Pancreas (tissue), 10 donors: ENCODE measurements at places on chromosomes 1 and 21. TPM values are rescaled to one million over a fixed set of nuclear protein-coding genes. Genes with fewer than 3 reads are reported as not detected.

The HCRTR1 gene
- total RNA-seq: not detected

The SIM2 gene
- total RNA-seq: not detected

The NAXE gene
- total RNA-seq: 36.8 TPM

The SLC22A15 gene
- 3.8 TPM for total RNA-seq

The RCSD1 gene
- total RNA-seq: 6.7 TPM

The SNRPE gene
- total RNA-seq: 40.8 TPM

- H3K4me1 ChIP-seq: no peaks in the 10 kb centered on the region
- DNase-seq: no peak
- no peak overlapping the region for H3K27ac ChIP-seq
- no peaks in the 10 kb centered on the region for H3K36me3 ChIP-seq
- H3K27me3 ChIP-seq: no peaks in the 10 kb centered on the region
- no peak overlapping the region for H3K4me3 ChIP-seq
Measured at GRCh38 chr1:168470901-168471431, 72.8 kb downstream of the XCL2 start.

- H3K4me1 ChIP-seq: no peaks in the 10 kb centered on the region
- DNase-seq: no peak
- H3K27me3 ChIP-seq: no peaks in the 10 kb centered on the region
- no peak overlapping the region for H3K4me3 ChIP-seq
- no peak overlapping the region for H3K27ac ChIP-seq
Measured at GRCh38 chr1:160009081-160009480, 22.7 kb downstream of the PIGM start.

GRCh38 chr21:43209575-43210453 lies 41.0 kb downstream of the CRYAA start:
- H3K36me3 ChIP-seq: no peaks in the 10 kb centered on the region
- H3K4me1 ChIP-seq: peaks cover 12% of the 10 kb centered on the region
- no peak for DNase-seq

- H3K27ac ChIP-seq: no peak overlapping the region
- DNase-seq: no peak
- no peaks in the 10 kb centered on the region for H3K27me3 ChIP-seq
- no peak overlapping the region for H3K4me3 ChIP-seq
Measured at GRCh38 chr1:6054596-6054995, 8.9 kb downstream of the KCNAB2 start.

DNA sequence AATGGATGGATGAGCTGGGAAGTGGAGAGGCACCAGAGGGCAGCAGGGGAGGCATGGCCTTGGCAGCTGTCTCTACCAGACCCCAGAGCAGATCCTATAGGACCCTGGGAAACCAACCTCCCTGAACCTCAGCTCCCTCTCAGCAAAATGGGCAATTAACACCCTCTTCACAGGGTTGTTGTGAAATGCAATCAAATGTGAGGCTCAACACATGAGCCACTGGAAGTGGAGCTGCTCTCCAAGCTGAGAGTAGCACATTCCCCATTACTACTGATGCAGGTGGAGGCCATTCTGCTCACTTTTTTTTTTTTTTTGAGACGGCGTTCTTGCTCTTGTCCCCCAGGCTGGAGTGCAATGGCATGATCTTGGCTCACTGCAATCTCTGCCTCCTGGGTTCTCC lies 6.5 kb upstream of the SYNC start:
- no peaks in the 10 kb centered on the region for H3K36me3 ChIP-seq
- no peak for DNase-seq
- no peak overlapping the region for H3K4me3 ChIP-seq
- no peaks in the 10 kb centered on the region for H3K4me1 ChIP-seq

- H3K4me1 ChIP-seq: peaks cover 3% of the 10 kb centered on the region
- peak overlapping the region; percentile 23 for H3K27ac ChIP-seq
Measured at GRCh38 chr21:38766987-38767722, 38.6 kb upstream of the ETS2 start.
